ENCODE measurements at places on chromosomes 4 and X.

GRCh38 chrX:43731086-43731485 is 75.0 kb downstream of the MAOA start:
- DNase-seq, result no peak

GRCh38 chr4:65552057-65552456 is 118.2 kb downstream of the EPHA5 start:
- no peak for DNase-seq

DNA sequence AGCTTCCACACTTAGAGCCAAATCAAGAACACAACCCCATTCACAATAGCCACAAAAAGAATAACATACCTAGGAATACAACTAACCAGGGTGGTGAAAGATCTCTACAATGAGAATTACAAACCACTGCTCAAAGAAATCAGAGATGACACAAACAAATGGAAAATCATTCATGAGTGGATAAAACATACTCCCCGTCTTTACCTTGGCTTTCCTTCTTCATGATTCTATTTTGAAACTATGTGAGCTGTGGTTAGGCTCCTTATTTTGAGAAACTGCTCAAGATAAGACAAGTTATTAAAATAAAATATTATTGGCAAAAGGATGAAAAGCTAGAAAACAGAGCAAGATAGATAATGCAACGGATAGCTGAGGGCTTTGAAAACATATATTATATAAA is 598.1 kb upstream of the FAT1 start:
- DNase-seq, result no peak

DNA sequence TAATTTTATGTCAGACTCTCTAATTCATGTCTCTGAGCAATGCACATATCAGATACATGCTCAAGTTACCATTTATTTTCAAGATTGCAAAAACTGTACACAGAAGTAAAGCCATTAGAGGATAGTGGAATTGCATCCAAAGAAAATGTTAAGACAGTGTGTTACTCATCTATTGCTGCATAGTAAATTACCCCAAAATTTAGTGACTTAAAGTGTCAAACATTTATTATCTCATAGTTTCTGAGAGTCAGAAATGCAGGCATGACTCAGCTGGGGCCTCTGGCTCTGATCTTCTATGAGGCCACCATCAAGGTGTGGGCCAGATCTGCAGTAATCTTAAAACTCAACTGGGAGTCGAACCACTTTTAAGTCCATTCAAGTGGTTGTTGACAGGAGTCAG is 275.2 kb downstream of the QDPR start:
- no peak for DNase-seq

- DNase-seq, result no peak
These were observed 48.1 kb upstream of the RAP2C start for GRCh38 chrX:132267392-132267791.
